ENCODE measurements at places on chromosomes 5 and 9. TPM values are rescaled to one million over a fixed set of nuclear protein-coding genes. Genes with fewer than 3 reads are reported as not detected.

Gene OSMR
- total RNA-seq, result not detected

Gene LRRC19
- total RNA-seq, result not detected

Gene REEP2
- total RNA-seq, result 0.62 TPM

Gene ABITRAM
- total RNA-seq, result 11.8 TPM

Gene TRMO
- total RNA-seq, result 26.6 TPM

Gene NRG2
- total RNA-seq, result not detected

Gene BTNL8
- not detected for total RNA-seq

Gene LVRN
- total RNA-seq, result not detected

Gene SNX2
- 38.8 TPM for total RNA-seq

Gene LCN15
- not detected for total RNA-seq

Gene MORN5
- not detected for total RNA-seq

Gene SMAD5
- total RNA-seq, result 9.3 TPM

Gene SLC36A3
- not detected for total RNA-seq

Gene GABRA6
- total RNA-seq, result not detected

Gene GPRIN1
- 2.5 TPM for total RNA-seq

Gene PKD2L2
- not detected for total RNA-seq

Gene PDCD1LG2
- total RNA-seq, result 2.2 TPM

Gene ARRDC3
- total RNA-seq, result 34.1 TPM

Gene F2RL2
- total RNA-seq, result not detected

Gene IFNA13
- total RNA-seq, result not detected

Gene IGIP
- 5.1 TPM for total RNA-seq

Gene LTC4S
- total RNA-seq, result 1.4 TPM

Gene MYOZ3
- total RNA-seq, result 0.05 TPM

Gene SPINK7
- not detected for total RNA-seq

Gene TSLP
- total RNA-seq, result 0.35 TPM

Gene TNFSF8
- total RNA-seq, result 76.2 TPM

Gene ANKRD34B
- total RNA-seq, result not detected

Gene EPB41L4A
- total RNA-seq, result 0.62 TPM

Gene FOXI1
- total RNA-seq, result not detected

Gene SSBP2
- 48.2 TPM for total RNA-seq
